ENCODE measurements at places on chromosomes 12 and 14.

GRCh38 chr14:102734436-102734835, 42.8 kb upstream of the TRAF3 start:
- no peak for DNase-seq

- no peak for DNase-seq
Measured at GRCh38 chr14:101881426-101881825, 82.9 kb upstream of the DYNC1H1 start.

DNA sequence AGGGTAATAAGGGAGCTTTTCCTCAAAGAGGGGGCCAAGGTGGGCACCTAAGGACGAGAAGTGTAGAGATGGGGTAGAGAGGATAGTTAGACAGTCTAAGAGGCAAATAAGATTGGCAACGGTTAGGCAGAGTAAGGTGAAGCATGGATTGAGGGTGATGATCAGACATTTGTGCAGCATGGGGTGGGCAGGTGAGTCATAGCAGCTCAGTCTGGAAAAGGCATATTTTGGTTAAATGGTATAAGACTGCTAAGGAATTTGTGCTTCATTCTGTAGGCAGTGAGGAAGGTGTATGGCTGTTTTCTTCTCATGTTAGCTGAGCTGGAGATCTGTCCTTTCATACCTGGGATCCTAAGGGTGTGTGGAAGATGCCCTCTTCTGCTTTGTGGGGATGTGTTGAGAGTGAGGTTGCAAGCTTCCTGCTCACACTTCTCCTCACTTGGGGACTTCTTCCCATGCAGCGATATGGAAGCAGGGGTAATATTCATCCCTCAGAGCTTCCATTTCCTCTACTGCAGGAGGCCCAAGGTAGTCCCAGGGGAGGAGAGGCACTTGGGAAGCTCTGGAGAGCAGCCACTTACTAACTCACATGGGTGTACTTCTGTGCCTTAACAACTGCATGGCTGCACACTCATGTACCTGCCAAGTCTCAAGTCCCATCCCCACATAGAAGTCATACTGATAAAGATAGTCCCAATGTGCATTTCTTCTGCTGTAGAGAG, 28.9 kb downstream of the GSG1 start:
- DNase-seq: no peak

DNA sequence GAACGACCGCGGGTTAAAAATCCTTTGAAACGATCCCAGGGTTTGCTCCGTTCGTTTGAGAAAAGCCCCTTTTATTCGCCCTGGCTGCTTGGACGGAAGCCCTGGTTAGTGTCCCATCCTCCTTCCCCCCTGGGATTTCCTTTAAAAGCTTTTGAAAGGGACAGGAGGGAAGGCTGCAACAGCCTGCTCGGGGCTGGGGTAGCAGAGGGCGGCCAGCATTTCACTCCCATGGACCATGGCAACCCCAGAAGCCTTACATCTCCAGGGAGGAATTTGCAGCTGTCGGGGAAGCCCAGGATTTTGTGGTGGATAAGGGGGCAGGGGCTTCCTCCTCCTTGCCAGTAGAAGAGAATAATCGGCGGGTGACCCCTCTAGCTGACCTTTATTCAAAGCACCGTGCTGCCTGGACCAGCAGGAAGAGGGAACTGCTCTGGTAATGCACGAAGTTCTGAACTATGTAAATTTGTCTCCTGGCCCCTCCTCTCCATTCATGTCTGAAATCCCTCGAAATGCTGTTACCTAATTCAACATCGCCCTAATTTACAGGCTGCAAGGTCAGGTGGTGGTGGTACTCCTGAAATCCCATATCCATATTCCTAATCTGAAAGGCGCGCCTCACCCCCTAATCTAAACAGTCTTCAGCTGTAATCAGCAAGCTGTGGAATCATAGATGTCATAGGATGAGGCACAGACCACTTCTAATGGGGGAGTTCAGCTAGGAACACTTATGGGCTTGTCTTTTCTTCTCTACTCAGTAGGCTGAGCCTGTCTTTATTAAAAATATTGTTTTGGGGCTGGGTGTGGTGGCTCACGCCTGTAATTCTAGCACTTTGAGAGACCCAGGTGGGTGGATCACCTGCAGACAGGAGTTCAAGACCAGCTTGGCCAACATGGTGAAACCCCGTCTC, 1.0 kb upstream of the CLIP1 start:
- peak; percentile 24 for DNase-seq

- DNase-seq: no peak
Measured at GRCh38 chr12:3148366-3149000, 71.3 kb downstream of the TSPAN9 start.

GRCh38 chr12:22034709-22035506, 11.1 kb upstream of the CMAS start:
- no peak for DNase-seq

GRCh38 chr12:100273782-100274181, 6.8 kb downstream of the SCYL2 start:
- no peak for DNase-seq

DNA sequence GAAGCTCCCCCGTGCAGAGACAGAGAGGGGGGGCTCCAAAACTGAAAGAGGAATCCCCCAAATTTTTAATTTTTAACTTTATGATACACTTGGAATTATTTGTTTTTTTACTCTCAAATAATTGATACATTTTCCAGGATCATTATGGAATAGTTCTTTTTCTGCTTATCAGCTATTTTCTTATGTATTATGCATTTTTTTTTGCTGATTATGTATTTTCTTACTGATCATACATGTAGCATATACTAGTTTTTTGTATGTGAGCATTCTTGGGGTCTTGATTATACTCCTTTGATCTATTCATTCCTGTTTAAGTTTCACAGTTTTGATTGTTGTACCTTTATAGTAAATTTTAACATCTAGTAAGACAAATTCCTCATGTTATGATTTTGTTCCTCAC, 55.5 kb upstream of the LDHB start:
- DNase-seq: no peak

DNA sequence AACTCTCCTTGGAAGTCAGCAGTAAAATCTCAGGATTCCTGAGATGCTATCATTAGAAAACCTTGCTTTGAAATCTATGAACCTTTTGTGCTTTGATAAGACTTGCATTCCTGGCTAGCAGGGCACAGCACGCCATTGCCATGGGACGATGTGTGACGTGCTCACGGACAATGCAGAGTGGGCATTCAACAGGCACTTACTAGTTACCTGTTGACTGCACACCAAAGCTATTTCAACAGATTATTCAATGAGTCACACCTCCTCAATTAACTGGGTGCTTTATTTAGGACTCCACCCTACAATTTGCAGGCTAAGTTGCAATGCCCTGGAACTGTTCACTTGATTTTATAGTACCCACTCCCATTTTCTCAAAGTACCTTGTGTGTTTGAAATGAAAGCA, 11.3 kb downstream of the NOS1 start:
- no peak for DNase-seq

- no peak for DNase-seq
Measured at GRCh38 chr12:121657305-121658008, 12.0 kb downstream of the MORN3 start.

DNA sequence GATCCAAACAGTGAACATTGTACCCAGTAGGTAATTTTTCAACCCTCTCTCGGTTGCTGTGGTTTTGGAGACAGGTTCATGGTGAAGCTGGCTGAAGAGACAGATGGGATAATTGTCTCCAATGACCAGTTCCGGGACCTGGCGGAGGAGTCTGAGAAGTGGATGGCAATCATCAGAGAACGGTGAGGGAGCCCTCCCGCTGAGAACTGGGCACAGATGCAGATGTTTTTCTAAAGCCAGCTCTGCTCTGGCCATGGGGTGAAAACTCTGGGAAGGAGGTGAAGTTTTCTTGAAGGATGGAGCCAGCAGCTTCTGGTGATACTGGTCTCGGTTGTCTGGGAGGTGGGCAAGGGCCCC, 6.2 kb downstream of the KHNYN start:
- DNase-seq: no peak

- no peak for DNase-seq
Measured at GRCh38 chr14:100844421-100844820, 18.5 kb downstream of the MEG3 start.

GRCh38 chr14:24261969-24262327, 1.0 kb downstream of the TGM1 start:
- DNase-seq: no peak

DNA sequence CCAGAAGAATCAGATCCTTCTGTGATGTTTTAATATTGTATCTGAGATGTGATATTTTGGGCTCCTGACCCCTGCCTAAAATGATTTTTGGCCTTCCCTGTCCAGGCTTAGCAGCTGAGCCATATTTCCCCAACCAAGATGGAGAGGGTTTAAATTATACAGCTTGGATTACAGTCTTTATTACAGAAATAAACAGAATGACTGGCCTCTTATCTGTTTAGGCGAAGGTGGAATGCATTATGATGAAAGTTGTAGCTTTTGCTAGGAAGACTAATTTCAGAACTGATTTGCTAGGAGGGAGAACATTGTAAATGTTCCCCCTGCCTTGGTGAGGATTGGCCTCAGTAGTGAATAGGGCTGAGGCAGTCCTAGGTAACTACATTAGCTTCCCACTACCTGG, 23.3 kb downstream of the BMAL2 start:
- DNase-seq: no peak

DNA sequence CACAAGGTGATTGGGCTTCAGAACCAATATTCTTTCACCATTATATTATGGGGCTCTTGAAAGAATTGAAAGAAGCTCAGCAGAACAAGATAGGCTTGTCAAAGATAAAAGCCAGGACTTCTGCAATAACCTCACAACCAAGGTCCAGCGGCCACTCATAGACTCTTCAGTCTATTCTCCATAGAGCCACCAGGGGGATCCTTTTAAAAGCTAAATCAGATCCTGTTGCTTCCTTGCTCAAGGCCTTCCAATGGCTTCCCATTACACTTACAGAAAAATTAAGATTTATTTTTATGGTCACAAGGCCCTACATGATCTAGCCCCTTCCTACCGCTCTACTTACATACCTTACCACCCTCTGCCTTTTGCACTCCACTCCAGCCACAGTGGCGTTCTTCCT, 169.6 kb downstream of the C12orf42 start:
- no peak for DNase-seq

DNA sequence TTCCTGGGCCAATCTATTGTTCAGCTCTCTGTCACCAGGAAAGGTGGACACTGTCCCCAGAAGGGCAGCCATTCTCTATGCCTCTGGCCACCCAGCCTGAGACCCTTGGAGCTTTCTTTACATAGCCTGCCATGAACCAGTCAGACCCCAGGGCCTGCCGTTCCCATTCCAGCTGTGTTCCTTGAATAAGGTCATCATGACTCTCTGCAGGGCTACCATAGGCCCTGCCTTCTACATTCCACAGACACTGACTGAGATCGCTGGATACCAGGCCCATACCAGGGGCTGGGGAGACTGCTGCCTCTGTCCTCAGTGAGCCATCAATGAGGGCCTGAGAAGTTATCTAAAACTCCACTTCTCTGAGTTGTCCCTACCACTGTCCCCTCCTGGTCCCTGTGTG, 75.5 kb downstream of the SYNE3 start:
- DNase-seq: no peak

GRCh38 chr14:93912782-93913181, 14.4 kb upstream of the FAM181A start:
- DNase-seq: no peak

GRCh38 chr12:65282840-65283239, 4.4 kb downstream of the MSRB3 start:
- DNase-seq: no peak

DNA sequence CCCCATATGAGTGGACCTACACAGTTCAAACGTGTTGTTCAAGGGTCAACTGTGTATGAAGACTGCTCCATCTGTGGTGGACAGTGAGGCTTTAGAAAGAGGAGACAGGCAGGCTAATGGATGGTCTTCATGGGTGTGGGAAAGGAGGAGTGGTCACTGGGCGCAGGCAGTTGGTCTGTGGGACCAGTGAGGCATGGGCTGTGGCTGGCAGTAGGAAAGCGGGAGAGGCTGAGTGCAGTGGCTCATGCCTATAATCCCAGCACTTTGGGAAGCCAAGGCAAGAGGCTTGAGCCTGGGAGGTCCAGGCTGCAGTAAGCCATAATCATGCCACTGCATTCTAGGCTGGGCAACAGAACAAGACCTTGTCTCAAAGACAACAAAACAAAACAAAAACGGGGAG, 2.0 kb upstream of the NR4A1 start:
- DNase-seq: no peak
